Hair follicular keratinocyte (primary cell): ENCODE measurements at places on chromosomes 3 and 15. TPM values are rescaled to one million over a fixed set of nuclear protein-coding genes. Genes with fewer than 3 reads are reported as not detected.

The QARS1 gene
- 203 and 241 TPM in 2 replicates for total RNA-seq

The LMAN1L gene
- total RNA-seq, result not detected in 2 replicates

The SV2B gene
- under 0.01 and 0.08 TPM in 2 replicates for total RNA-seq

The KCNMB3 gene
- total RNA-seq, result 0.11 and 0.16 TPM in 2 replicates

The FOXB1 gene
- total RNA-seq, result not detected in 2 replicates

The ADGRG7 gene
- total RNA-seq, result not detected in 2 replicates

The VIPR1 gene
- total RNA-seq, result 1.5 and 3.7 TPM in 2 replicates

The STRA6 gene
- not detected in 2 replicates for total RNA-seq

The UBE3A gene
- 40.9 and 48.5 TPM in 2 replicates for total RNA-seq

The SFMBT1 gene
- 11.9 and 16.4 TPM in 2 replicates for total RNA-seq

The LRRC28 gene
- total RNA-seq, result 16.5 and 18.1 TPM in 2 replicates

The SEC22A gene
- 35.7 and 42.2 TPM in 2 replicates for total RNA-seq

The TMEM207 gene
- not detected in 2 replicates for total RNA-seq

The TMED3 gene
- 152 and 162 TPM in 2 replicates for total RNA-seq

The MAP6D1 gene
- total RNA-seq, result 2.5 and 2.9 TPM in 2 replicates

The ABCF3 gene
- total RNA-seq, result 29.8 and 41.6 TPM in 2 replicates

The GABPB1 gene
- total RNA-seq, result 23.3 and 30.8 TPM in 2 replicates

The MAGEL2 gene
- total RNA-seq, result not detected in 2 replicates

The ACTC1 gene
- total RNA-seq, result not detected in 2 replicates

The ITIH1 gene
- total RNA-seq, result not detected in 2 replicates

The RTP3 gene
- not detected in 2 replicates for total RNA-seq
